AG08395 (cell line): ENCODE measurements at places on chromosomes 16 and 17.

DNA sequence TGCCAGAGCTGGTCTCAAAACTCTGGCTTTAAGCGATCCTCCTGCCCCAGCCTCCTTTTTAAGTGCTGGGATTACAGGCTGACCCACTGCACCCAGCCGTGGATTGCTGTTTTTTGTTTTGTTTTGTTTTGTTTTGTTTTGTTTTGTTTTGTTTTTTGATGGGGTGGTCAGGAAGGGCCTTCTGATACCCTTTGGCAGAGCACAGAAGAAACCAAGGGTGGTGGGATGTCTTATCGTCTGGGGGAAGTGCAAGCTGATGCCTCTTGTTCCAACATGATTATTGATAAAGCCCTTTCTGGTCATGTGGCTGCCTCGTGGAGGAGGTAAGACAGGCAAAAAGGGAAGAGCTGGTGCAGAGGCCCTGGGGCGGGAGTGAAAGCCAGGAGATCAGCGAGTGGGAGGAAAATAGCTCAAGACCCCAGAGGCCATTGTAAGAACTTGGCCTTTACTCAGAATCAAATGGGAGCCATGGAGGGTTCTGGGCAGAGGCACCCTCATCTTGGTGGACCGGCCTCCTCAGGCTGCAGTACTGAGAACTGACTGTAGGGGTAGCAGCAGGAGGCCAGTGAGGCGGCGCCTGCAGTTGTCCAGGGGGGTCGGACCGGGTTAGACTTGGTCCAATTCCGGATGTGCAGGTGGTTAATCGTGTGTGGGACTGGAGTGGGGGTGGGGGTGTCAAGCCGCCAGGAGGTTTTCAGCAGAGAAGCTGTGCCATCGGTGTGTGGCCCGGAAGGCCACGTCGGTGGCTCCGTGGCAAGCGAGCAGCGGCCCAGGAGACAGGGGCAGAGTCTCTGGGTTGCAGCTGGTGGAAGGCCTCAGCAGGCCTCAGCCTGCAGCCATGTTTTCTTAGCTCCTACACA lies 84.4 kb upstream of the GSE1 start:
- no peak for DNase-seq

DNA sequence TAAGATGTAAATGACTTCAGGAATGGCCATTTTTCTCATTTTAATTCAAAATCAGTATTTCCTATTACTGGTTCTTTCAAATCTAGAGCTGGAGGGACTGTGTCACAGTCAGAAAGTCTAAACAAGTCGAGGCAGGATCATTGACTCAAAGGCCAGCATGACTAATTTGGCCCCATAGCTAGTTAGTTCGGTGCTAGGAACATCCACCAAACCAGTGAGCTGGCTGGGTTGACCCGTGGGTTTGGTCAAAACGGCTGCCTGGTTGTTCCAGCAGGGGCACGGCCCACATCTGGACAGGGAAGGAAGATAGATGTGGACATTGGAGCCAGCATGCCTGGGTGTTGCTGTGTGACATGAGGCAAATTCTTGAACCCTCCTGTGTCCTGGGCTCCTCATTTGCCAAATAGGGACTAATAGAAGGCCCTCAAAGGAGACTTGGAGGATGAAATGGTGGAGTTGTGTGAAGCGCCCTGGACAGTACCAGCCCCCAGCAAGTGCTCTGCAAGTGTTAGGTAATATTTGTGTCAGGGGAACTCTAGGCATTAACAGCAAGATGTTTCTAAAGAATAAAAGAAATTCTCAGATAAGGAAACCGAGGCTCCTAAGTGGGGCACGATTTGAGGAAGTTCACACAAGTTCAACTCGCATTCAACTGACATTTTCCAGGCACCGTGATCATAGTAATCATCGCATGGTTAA lies 46.2 kb downstream of the MEOX1 start:
- DNase-seq, result no peak

GRCh38 chr17:57372156-57372555 lies 115.8 kb downstream of the MSI2 start:
- no peak for DNase-seq

DNA sequence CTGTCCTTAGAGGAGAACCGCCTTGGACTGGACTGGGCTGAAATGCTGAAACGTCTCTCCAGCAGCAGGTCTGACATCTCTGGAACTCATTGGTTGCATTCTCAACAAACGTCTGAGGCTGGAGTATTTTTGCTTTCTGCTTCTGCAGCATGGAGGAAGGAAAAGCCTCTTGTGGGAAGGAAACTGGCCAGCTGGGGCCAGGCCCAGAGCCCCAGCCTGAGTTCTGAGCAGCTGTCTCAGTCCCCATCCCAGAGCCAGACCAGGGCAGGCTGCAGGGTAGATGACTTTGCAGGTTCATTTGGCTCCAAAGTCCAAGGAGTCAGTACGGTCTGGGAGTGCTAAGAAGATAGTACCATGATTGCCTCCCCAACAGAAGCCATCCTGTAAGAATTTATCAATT lies 18.3 kb downstream of the TEKT3 start:
- DNase-seq, result no peak

GRCh38 chr17:10798332-10798749 lies 5.6 kb downstream of the TMEM238L start:
- no peak for DNase-seq

GRCh38 chr16:4002121-4002520 lies 114.1 kb downstream of the ADCY9 start:
- no peak for DNase-seq

DNA sequence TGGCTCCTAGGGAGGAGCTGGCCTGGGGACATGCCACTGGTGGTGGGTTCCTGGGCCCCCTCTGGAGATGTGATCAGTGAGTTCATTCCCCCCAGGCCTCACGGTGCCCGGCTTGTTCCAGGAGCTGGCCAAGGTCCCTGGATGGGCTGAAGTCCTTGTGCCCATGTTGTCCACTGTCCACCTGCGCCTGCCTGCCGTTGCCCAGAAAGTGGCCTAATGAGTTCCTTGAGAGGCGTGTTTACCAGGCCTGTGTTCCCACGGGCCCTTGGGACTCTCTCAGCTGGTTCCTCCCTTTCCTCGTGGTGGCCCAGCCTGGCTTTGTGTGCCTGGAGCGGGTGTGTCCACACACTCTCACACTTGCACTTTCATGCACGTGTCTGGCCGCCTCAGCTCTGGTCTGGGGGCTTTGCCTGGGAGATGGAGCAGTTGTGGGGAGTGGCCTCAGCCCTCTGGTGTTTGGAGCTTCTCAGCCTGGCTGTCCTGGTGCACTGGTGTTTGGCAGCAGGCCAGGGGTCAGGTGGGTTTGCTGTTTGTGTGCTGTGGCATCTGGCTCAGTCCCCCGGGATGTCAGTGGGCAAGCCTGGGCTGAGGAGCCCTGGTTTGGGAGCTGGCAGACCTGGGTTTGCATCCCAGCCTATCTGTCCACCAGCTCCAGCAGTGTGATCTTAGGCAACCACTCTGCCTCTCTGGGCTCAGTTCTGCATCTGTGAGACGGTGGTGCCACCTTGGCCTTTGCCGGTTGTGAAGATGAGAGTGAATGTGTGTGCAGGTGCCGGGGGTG lies 18.0 kb downstream of the ADCY7 start:
- no peak for DNase-seq

DNA sequence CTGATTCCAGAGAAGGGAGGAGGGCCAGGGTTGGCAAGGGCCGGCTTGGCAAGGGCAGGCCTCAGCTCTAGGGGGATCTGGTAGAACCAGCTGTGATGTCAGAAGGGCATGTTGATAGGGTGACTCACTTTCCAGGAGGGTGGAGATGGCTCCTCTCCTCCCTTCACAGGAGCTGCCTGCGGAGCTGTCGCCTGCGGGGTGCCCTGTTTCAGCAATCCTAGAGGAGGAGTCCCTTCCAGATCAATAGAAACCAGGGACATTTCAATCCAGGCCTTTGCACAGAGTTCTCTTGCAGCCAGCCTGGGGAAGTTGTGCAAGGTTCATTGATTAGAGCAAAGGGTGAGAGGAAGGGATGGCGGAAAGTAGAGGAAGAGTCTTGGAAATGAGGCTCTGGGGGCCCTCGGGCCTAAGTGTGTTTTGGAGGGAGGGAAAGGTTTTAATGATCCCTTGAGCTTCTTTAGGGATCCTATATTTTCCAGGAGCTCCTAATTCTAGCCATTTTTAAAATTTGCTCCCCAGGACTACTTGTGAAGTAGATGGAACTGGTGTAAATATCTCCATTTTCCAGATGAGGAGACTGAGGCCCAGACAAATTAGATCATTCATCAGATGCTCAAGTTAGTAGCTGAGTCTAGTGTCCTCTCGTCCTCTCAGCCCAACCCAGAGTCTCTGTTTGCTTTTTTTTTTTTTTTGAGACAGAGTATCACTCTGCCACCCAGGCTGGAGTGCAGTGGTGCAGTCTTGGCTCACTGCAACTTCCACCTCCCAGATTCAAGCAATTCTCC lies 24.8 kb upstream of the CSNK2A2 start:
- DNase-seq, result peak; percentile 53
